ENCODE measurements at places on chromosomes 5 and 9.

- peaks cover 32% of the 10 kb centered on the region for H3K27me3 ChIP-seq
- peaks cover 4% of the 10 kb centered on the region for H3K4me1 ChIP-seq
- DNase-seq: no peak
- no peaks in the 10 kb centered on the region for H3K36me3 ChIP-seq
- H3K27ac ChIP-seq: no peak overlapping the region
Observed at GRCh38 chr9:35844628-35845270, 15.7 kb downstream of the TMEM8B start.

DNA sequence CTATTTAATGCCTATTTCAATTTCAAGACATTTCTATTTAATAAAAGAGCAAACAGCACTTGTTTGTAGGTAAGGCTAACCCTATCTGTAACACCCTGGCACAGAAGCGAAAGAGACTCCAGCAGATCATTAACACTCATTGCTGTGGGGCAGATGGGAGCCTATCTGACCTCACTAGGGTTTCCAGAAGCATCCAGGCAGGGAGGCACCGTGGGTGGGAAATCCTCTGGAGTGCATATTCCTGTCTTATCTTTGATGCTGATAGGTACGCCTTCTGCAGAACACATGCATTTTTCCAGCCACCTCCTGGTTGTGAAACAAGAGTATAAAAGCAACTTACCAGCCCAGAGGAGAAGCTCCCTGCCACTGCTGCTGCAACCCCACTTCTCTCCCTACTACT lies 233.7 kb downstream of the GLIS3 start:
- no peak for DNase-seq
- H3K27me3 ChIP-seq: no peaks in the 10 kb centered on the region
- H3K4me1 ChIP-seq: peaks cover 59% of the 10 kb centered on the region

GRCh38 chr5:180160789-180161188 lies 48.2 kb downstream of the RASGEF1C start:
- no peak for DNase-seq
- no peak overlapping the region for H3K27ac ChIP-seq
- no peaks in the 10 kb centered on the region for H3K36me3 ChIP-seq
- H3K4me3 ChIP-seq: no peak overlapping the region

DNA sequence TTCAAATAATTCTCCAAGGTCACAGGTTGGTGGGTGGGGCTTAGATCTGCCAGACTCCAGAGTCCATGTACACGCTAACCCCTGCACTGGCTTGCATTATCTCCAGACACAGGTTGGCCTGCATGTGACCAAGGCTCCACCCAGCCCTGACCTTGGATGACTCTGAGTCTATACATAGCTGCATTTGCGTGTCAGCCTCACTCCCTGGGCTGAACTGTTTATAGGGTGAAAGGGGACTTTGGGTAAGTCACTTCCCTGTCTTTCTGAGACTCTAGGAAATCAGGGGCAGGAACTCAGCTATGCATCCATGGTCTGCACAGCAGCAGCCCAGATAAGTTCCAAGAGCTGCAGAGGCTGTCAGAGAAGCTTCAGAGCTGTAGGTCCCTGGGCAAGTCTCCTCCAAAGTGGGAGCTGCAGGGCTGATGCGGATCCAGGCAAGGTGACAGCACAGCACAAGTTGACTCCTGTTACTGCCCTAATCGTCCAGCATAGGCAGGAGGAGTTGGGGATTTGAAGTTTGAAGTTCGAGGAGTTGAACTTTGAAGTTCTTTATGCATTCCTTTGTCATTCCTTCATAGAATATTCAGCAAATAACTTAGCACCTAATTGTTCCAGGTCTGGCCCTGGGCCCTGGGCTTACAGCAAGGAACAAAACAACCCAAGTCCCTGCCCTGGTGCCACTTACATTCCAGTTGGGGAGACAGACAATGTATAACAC lies 53.4 kb downstream of the SLC22A5 start:
- peaks cover 17% of the 10 kb centered on the region for H3K4me1 ChIP-seq
- H3K27ac ChIP-seq: no peak overlapping the region
- H3K36me3 ChIP-seq: no peaks in the 10 kb centered on the region
- H3K4me3 ChIP-seq: no peak overlapping the region

DNA sequence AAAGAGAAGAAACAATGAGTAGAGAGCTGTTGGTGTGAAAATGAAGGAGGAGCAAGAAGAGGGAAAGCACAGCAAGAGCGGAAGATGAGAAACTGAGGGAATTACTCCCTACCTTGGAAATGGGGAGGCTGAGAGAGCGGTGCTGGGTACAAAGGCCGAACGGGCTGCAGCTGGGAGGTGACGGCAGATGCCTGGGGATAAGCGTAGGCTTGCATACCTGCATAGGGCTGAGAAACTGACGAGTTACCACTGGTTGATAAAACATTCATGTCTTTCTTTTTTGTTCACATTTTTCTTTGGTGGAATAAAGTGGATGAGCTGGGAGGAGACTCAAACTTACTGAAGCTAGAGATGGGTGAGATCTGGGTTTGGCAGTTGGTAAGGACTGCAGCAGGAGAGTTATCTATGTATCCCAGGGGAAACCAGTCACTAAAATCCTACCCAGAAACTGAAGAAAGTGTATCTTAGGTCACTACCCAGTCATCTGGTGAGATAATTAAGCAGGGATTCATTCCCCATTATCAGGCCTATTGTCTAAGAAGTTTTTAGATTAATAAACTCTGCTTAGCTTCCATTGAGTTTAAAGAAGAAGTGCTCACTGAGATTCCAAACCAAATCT lies 34.8 kb downstream of the FKBP15 start:
- no peaks in the 10 kb centered on the region for H3K27me3 ChIP-seq
- H3K4me1 ChIP-seq: no peaks in the 10 kb centered on the region
- H3K4me3 ChIP-seq: no peak overlapping the region
- H3K36me3 ChIP-seq: no peaks in the 10 kb centered on the region
- no peak for DNase-seq
- no peak overlapping the region for H3K27ac ChIP-seq

DNA sequence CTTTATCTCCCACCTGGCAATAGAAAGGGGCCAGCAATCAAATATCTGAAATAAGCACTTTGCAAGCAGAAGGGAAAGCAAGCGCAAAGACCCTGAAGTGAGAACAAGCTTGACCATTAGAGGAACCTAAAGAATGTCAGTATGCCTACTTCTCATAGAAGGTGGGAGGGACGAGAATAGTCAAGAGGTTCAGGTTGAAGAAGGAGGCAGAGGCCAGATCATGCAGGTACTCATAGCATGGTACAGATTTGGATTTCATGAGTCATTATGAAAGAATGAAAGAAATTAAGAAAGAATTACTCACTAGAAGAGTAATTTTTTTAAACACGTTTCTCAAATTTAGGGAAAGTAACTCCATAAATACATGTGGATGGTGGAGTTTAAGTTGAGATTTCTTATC lies 33.7 kb downstream of the MCTP1 start:
- no peak overlapping the region for H3K27ac ChIP-seq
- H3K4me1 ChIP-seq: no peaks in the 10 kb centered on the region
- DNase-seq: no peak
- no peaks in the 10 kb centered on the region for H3K36me3 ChIP-seq

GRCh38 chr5:113040672-113041260 lies 64.2 kb downstream of the DCP2 start:
- no peaks in the 10 kb centered on the region for H3K36me3 ChIP-seq
- no peak for DNase-seq
- H3K27me3 ChIP-seq: no peaks in the 10 kb centered on the region
- no peak overlapping the region for H3K27ac ChIP-seq
- H3K4me1 ChIP-seq: no peaks in the 10 kb centered on the region

GRCh38 chr9:109518621-109519335 lies 20.7 kb upstream of the PTPN3 start:
- H3K27ac ChIP-seq: no peak overlapping the region
- H3K36me3 ChIP-seq: no peaks in the 10 kb centered on the region
- H3K27me3 ChIP-seq: no peaks in the 10 kb centered on the region
- H3K4me1 ChIP-seq: peaks cover 11% of the 10 kb centered on the region
- no peak overlapping the region for H3K4me3 ChIP-seq

- no peaks in the 10 kb centered on the region for H3K36me3 ChIP-seq
- no peak overlapping the region for H3K4me3 ChIP-seq
- no peak overlapping the region for H3K27ac ChIP-seq
- H3K4me1 ChIP-seq: peaks cover 23% of the 10 kb centered on the region
Observed at GRCh38 chr5:78537821-78538220, 110.8 kb downstream of the LHFPL2 start.

GRCh38 chr5:175557778-175558177 lies 79.4 kb downstream of the SFXN1 start:
- peaks cover 9% of the 10 kb centered on the region for H3K4me1 ChIP-seq
- H3K4me3 ChIP-seq: no peak overlapping the region
- H3K27ac ChIP-seq: no peak overlapping the region
- DNase-seq: no peak
- H3K27me3 ChIP-seq: no peaks in the 10 kb centered on the region

- H3K27me3 ChIP-seq: no peaks in the 10 kb centered on the region
- H3K36me3 ChIP-seq: no peaks in the 10 kb centered on the region
- H3K27ac ChIP-seq: no peak overlapping the region
- no peaks in the 10 kb centered on the region for H3K4me1 ChIP-seq
- no peak for DNase-seq
- no peak overlapping the region for H3K4me3 ChIP-seq
Observed at GRCh38 chr9:4803670-4804530, 11.2 kb downstream of the RCL1 start.

DNA sequence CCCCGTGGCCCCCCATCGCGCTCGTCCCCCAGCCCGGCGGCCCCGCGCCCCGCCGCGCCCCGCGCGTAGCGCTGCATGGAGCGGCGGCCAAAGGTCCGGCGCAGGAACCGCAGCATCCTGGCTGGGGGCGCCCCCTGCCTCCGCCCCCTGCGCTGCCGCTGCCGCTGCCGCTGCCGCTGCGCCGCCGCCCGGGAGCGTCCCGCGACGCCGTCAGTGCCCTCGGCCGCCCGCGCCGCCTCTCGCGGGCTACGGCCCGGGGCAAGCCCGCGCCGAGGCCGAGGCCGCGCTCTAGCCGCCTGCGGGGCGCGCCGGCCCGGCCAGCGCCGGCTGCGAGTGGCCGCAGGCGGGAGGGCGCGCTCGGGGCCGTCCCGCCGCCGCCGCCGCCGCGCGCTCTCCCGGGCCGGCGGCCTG lies 523 bp downstream of the EPB41L4B start:
- peak; percentile 68 for DNase-seq
- no peaks in the 10 kb centered on the region for H3K36me3 ChIP-seq
- no peak overlapping the region for H3K27ac ChIP-seq
- H3K4me3 ChIP-seq: no peak overlapping the region
- peaks cover 21% of the 10 kb centered on the region for H3K4me1 ChIP-seq

- H3K27me3 ChIP-seq: no peaks in the 10 kb centered on the region
- H3K36me3 ChIP-seq: peaks cover 7% of the 10 kb centered on the region
- no peaks in the 10 kb centered on the region for H3K4me1 ChIP-seq
- no peak for DNase-seq
- H3K27ac ChIP-seq: no peak overlapping the region
Observed at GRCh38 chr5:5258564-5258963, 118.4 kb downstream of the ADAMTS16 start.

- peak within 1 kb of the TSS; percentile 44 for H3K27ac ChIP-seq
- H3K27me3 ChIP-seq: no peaks in the 10 kb centered on the region
Observed at GRCh38 chr5:33891788-33892619, at the start of gene ADAMTS12. ADAMTS12 (minus strand) TSS chr5:33891990; CDS start chr5:33891856, 134 bp downstream.

GRCh38 chr5:72436796-72437471 lies 70.3 kb downstream of the ZNF366 start:
- H3K27ac ChIP-seq: no peak overlapping the region
- no peak for DNase-seq
- no peaks in the 10 kb centered on the region for H3K36me3 ChIP-seq
- no peaks in the 10 kb centered on the region for H3K27me3 ChIP-seq

- H3K27me3 ChIP-seq: peaks cover 14% of the 10 kb centered on the region
- H3K4me1 ChIP-seq: no peaks in the 10 kb centered on the region
- H3K27ac ChIP-seq: no peak overlapping the region
- no peak for DNase-seq
Observed at GRCh38 chr9:135600296-135600817, 38.8 kb downstream of the PAEP start.

- no peak overlapping the region for H3K27ac ChIP-seq
- peaks cover 33% of the 10 kb centered on the region for H3K4me1 ChIP-seq
- DNase-seq: no peak
Observed at GRCh38 chr9:129464972-129465833, 155.7 kb downstream of the C9orf50 start.

GRCh38 chr9:87854580-87854955 lies 28.1 kb upstream of the SPATA31E1 start:
- H3K4me3 ChIP-seq: no peak overlapping the region
- H3K27ac ChIP-seq: no peak overlapping the region
- no peaks in the 10 kb centered on the region for H3K27me3 ChIP-seq
- no peak for DNase-seq
- H3K4me1 ChIP-seq: peaks cover 6% of the 10 kb centered on the region
- H3K36me3 ChIP-seq: no peaks in the 10 kb centered on the region

DNA sequence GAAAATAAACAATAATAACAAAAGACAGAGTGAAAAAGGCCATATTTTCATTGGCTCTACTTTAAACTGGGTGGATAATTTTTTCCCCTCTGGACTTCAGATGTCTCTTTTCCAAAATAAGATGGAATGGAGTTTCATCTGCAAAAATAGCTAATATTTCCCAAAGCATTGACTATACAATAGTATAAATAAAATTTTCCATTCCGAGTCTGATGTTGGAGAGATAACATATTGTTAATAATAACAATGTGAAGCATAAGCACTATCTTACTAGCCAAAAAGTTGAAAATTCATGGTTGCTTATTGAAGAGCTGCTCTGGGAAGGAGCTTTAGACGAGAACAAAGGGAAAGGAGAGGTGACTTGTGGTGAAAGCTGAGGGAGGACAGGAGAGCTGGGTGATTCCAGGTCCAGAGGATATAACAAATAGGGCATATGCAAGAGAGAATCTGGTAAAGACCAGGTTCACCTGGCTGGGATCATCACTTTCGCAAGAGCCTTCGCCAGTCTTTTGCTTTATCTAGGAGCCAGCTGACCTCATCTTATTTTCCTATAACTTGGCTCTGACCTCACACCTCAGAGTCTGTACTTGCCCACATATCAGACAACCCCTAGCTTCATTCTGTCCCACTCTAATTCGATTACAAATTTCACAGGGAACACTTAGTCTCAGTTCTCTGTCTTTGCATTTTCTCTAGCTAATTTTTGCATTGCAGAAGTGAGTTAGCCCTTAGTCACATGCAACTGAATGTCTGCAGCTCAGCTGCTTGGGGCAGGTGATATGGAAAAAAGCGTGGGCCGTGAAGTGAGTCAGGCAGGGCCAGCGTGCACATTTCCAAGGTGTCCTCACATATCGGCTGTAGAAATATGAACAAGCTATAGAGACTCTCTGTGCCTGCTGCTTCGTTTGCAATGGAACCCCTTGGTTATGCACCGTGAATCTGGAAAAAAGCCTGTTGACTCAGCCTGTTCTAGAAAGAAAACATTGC lies 7.6 kb upstream of the ZNF474 start:
- no peak overlapping the region for H3K4me3 ChIP-seq
- H3K4me1 ChIP-seq: peaks cover under 1% of the 10 kb centered on the region
- H3K27ac ChIP-seq: no peak overlapping the region
- no peaks in the 10 kb centered on the region for H3K27me3 ChIP-seq
- no peak for DNase-seq
- H3K36me3 ChIP-seq: no peaks in the 10 kb centered on the region

DNA sequence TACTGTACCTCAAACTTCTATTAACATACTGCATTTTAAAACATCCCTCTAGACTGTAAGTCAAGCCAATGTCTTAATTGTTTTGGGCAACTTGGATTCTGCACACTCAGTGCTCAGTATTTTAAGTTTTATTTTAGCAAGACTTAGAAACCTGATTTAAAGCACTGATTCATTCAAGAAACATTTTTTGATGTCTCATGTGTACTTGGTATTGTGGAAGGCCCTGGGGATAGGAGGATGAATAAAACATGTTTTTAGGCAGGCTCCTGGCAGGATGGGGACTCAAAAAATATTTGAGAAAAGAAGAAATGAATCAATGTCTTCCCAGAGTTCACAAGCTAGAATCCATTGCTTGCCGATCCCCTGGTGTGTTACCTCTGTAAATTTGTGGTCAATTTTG lies 334.0 kb upstream of the PUM3 start:
- DNase-seq: no peak
- H3K4me3 ChIP-seq: no peak overlapping the region
- H3K4me1 ChIP-seq: peaks cover 19% of the 10 kb centered on the region
- H3K27ac ChIP-seq: no peak overlapping the region
- H3K27me3 ChIP-seq: peaks cover 43% of the 10 kb centered on the region

Measured in neural progenitor cell (in vitro differentiated cells).